Choroid plexus epithelial cell (primary cell): ENCODE measurements at places on chromosomes 4 and X.

DNA sequence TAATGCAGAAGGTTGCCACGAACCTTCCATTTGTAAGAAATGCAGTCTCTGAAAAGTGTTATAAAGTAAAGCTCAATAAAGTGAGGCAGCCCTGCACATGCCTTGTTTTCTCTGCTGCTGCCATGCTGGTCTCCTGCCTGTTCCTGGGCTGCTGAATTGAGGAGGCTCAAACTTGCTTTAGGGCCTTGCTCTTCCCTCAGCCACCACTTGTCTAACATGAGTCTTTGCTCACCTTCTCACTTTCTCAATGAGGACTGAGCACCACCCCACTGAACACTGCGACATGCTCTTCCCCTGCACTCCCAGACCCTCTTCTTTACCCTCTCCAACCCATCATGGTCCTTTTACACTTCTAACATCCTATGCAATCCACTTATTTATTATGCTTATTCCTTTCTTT lies 25.2 kb upstream of the MFAP3L start:
- DNase-seq: no peak

- no peak for DNase-seq
Measured at GRCh38 chrX:107559506-107559905, 68.8 kb upstream of the PRPS1 start.

GRCh38 chr4:5206016-5206790 lies 154.9 kb downstream of the STK32B start:
- no peak for DNase-seq

DNA sequence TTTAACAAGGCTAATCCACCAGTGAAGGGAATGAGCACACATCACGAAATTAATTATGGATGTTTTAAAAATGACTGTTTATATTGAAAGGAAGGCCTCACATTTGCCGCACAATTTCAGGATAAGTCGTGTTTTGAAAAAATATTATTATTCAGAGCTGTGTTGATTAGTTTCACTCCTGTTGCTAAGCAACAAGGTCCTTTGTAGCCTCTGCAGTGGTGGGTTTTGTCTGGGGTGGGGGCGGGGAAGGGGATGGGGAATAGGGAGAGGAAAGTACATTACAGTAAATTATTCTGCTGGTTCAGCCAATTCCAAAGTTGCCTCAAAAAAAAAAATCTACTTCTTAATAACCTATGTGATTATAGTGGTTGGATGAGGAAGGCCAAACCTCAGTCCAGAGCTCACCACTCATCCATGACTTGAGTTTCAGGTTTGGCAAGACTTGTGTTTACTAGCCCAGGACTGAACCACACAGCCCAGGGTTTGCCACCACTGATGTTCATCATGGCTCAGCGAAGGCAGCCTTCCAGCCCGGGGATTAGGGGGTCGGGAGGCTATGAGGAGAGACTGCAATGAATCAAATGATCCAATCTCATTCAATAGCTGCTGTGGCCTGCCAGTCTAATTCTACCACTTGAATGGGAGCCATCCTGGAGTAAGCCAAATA lies 162.5 kb upstream of the ATP6AP2 start:
- no peak for DNase-seq

- DNase-seq: no peak
Measured at GRCh38 chrX:117376460-117376859, 740.1 kb downstream of the KLHL13 start.
